ENCODE measurements at places on chromosomes 3 and 15.

GRCh38 chr3:122258757-122259371, 66.2 kb upstream of the CSTA start:
- DNase-seq: no peak

DNA sequence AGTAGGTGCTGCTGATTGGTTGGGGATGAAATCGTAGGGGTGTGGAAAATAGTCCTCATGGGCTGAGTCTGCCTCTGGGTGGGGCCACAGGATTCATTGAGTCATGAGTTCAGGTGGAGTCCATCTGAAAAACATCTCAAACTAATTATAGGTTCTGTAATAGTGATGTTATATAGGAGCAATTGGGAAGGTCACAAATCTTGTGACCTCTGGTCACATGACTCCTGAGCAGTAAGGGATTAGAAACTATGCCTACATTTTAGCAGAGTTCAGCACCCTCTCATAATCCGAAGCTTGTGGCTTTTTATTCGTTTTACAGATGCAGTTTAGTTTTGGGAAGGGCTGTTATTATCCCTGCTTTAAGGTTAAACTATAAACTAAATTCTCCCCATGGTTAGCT, 22.9 kb upstream of the NEDD4 start:
- DNase-seq: no peak

DNA sequence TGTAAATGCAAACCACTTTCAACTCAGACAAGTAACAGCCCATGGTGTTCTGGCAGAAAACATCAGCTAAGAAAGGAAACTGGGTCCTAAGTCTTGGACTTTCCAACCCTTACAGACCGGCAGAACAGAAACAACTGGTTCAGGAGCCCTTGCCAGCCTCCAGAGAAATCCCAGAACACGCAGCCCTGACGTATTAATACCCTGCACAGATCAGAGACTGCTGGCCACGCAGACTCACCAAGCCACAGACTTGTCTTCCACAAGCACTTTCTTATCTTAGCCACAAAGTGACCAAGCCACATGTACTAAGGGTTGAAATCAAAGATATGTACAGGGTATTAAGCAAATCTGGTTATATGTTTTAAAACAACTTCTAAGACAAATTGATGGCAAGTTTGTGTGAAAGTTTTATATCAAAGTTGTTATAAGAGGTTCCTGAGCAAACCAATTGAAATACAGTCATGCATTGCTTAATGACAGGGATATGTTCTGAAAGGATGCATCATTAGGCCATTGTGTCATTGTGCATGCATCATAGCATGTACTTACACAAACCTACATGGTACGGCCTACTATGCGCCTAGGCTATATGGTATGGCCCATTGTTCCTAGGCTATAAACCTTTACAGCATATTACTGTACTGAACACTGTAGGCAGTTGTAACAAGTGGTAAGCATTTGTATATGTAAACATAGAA, 36.8 kb downstream of the BTD start:
- DNase-seq: no peak

- DNase-seq: no peak
Measured at GRCh38 chr3:193348686-193349085, 29.9 kb downstream of the ATP13A5 start.

GRCh38 chr15:70284438-70285214, 186.9 kb upstream of the TLE3 start:
- no peak for DNase-seq

- no peak for DNase-seq
Measured at GRCh38 chr3:45795509-45795881, 841 bp downstream of the SLC6A20 start.

- no peak for DNase-seq
Measured at GRCh38 chr15:60362321-60363086, 35.3 kb downstream of the ANXA2 start.

DNA sequence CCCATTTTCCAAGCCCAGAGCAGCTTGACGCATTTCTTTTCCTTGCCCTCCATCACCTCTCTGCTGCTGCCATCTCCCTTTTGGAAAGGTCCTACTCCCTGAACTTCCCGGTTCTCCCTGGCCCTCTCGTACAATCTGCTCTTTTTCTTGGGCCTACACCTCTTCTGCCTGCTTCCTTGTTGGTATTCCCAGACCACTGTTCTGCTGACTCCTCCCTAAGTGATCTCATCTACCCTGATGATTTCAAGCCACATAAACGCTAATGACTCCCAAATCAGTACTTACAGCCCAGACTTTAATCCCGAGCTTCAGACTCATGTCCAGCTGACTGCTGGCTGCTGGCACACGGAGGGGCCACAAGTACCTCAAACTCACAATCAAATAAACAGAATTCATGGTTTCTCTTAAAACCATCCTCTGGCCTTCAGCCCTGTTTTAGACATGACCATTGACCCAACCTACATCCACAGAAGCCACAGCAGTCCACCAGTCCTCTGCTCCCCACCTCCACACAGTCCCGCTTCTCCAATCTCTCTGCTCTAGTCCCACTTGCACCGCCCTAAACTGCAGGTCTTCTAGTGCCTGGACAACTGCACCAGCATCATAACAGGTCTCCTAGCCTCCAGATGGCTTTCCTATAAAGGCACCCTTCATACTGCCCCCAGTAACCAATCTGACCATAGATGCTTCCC, 57.6 kb downstream of the AAGAB start:
- DNase-seq: no peak

DNA sequence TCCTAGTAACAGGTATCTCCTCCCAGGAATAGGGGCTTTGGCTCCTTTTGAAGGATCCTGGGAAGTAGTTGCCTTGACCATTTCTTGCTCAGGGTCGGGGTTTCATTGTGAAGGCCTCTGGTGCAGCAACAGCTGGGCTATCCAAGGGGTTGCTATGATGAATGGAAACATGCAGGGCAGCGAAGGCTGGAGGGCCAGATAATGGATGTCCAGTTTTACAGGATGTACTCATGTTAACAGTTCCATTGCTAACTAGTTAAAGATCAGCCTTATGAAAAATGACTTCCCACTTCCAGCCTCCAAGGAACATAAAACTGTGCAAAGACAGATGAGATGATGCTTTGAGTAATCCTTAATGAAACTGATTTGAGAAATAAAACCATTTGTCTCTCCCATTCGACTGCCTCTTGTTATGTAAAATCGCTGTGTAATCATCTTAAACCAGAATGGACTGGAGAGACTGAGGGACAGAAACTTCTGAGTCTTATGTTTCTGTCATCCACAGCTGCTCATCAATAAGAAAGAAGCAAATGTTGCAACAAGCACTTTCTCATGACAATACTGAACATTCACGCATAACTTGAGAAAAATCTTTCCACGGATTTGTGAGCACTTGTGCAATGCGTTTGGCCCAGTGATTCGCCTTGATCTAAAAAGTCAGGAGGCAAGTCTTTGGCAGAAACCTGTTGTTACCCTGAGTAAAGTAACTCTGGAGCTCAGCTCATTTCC, 473.5 kb upstream of the RGMA start:
- DNase-seq: no peak

DNA sequence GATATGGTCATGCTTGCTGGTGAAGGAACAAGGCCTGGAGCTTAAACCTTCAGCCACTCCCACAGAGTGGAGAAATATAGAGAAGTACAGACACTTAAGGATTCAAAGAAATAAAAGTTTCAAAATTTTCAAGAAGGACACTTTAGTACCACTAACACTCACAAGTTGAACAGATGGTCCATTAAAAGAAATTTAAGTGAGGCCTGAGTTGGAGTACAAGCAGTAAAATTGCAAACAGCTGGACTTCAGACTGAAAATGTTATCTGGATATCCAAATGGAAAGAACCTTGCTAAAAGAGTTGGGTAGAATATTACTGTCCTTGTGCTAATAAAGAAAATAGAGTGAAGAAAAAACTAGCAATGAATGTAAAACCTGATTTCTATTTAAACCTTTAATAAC, 397.1 kb upstream of the KCNMB2 start:
- DNase-seq: no peak

DNA sequence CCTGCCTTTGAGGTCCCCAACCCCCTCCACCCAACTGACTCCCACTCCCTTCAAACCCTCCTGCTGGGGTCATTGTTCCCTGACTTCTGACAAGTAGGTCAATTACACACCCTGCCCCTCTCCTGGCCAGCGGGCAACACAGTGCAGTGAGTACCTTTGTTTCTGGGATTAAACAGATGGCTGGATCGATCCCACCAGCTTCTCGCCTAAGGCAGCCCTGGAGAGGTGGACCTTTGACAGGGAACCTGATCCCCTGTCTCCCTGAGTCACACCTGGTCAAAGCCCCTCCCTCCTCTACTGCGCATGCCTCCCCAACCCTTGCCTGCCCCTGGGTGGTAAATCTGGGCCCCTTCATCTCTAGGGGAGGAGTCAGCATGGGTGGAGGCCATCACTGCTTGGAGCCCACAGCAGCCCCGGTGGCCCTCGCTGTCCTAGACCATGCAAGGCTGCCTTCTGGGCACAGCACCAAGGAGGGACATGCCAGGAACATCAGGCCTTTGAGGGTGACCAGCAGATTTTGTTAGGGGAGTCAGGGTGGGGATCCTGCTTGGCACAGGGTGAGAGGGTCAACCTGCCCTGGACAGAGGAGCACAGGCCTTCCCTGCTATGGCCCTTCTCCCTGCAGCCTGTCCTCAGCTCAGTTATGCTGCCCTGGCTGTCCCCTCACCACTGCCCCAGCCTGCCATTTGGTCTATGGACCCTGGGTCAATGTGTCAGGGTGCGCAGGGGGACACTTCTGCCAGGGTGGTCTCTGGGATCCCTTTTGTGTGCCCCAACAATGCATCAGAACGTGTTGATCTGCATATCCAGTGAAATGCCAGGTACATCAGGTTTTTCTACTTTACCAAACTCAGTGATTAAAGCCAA, 9.8 kb upstream of the PRR23E start:
- DNase-seq: no peak

GRCh38 chr15:58631319-58631718, 118.2 kb downstream of the ADAM10 start:
- no peak for DNase-seq

DNA sequence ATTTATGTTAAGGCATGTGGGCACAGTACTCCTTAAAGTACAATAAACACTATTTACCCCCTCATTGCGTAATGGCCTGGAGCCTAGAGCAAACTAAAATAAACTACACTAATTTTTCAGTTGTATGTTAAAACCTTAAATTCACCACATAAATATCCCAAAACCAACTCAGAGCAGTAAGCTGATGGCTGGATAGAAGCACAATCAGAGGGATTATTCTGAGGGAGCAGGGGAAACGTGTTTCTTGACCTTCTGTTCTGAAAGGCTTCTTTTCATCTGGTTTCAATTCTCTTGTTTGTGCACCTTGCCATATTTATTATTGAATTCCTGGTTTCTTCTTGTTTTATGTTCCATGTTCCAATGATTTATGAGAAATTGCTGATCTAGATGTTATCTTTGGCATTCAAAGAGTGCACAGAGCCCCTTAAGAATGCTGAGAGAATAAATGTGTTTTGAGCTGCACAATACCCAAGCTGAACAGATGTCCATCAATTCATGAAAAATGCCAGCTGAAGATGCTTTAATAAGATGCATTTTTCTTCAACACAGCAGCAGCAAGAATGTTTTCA, 29.6 kb downstream of the RPL22L1 start:
- no peak for DNase-seq

GRCh38 chr3:119276680-119277079, 17.5 kb upstream of the ARHGAP31 start:
- no peak for DNase-seq

DNA sequence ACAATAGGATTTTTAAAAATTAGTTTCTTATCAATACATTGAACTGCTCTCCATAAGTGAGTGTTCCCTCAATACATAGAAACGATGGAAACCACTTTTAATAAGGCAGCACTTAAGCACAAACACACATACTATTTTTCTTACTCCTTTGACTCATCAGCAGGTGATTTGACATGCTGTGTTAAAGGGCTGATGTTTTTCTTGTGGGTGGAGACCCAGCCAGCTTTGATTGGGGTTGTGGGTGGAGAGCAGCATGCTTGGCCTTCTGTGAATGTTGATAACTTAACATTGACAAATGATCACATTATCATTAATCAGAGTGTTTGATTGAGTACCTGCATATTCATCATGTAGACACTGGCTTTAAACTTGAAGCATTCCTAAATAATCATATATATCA, 223.0 kb upstream of the DPH6 start:
- no peak for DNase-seq

GRCh38 chr3:127422663-127423375, 135.0 kb upstream of the PRR20G start:
- no peak for DNase-seq

- peak; percentile 69 for DNase-seq
Measured at GRCh38 chr3:4834403-4834866, 144.8 kb upstream of the BHLHE40 start.

GRCh38 chr3:38707730-38708129, 58.2 kb upstream of the SCN5A start:
- no peak for DNase-seq

DNA sequence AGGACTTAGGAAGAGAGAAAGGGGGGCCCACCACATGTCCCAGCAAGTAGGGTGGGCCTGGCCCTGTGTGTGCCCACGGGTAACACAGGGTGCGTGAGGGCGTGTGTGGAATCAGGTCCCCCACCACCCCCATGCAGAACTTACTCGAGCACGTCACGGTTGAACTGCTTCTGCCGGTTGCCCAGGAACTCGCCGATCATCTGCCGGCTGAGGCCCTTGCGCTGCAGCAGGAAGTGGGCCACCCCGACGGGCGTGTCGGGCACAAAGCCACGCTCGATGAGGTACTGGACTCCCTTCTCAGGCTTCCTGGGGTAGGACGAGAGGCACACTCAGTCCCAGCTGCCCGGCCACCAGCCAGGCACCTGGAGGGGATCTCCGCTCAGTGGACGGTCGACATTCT, 83.1 kb upstream of the RPL32 start:
- no peak for DNase-seq

DNA sequence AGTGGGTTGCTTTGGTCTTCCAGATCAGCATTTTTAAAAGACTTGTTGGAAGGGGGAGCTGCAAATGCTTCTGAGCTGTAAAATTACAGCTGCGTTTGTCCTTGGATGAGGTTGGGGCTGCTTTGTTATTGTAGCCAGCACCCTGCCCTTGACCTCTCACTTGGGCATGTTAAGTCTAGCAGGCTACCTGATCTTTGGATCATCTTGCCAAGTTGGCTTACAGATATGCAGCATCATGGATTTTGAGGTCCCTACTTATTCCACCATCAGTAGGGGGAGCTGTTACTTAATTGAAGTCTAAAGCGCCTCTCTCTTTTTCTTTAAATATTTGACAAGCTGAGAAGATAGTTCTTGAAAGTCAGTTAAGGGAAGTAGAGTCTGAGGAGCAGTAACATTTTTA, 793.0 kb downstream of the MCTP2 start:
- no peak for DNase-seq

- DNase-seq: no peak
Measured at GRCh38 chr3:179100652-179101051, 29.0 kb upstream of the ZMAT3 start.

GRCh38 chr3:190059242-190059590, 61.5 kb downstream of the P3H2 start:
- DNase-seq: no peak
